CMK (cell line): ENCODE measurements at places on chromosomes 4 and X.

DNA sequence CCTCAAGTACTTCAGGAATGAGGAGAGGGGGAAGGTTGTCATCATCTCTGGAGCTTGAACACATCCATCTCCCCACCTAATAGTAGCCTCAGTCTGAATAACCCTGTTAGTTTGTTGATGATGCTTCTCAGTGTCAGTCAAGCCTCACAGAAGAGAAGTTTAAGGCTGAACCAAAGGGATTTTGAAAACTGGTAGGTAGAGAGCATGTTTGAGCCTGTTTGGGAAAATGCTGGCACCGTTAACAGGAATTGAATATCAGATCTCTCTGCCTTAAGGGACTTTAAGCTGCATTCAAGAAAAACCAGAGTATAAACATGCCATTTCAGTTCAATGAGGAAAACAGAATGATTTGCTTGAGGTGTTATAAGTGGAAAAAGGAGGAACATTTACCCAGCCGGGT, 73.1 kb downstream of the MAPK10 start:
- no peak for DNase-seq

- DNase-seq, result no peak
Observed at GRCh38 chr4:12211636-12212035, 782.9 kb upstream of the HS3ST1 start.

DNA sequence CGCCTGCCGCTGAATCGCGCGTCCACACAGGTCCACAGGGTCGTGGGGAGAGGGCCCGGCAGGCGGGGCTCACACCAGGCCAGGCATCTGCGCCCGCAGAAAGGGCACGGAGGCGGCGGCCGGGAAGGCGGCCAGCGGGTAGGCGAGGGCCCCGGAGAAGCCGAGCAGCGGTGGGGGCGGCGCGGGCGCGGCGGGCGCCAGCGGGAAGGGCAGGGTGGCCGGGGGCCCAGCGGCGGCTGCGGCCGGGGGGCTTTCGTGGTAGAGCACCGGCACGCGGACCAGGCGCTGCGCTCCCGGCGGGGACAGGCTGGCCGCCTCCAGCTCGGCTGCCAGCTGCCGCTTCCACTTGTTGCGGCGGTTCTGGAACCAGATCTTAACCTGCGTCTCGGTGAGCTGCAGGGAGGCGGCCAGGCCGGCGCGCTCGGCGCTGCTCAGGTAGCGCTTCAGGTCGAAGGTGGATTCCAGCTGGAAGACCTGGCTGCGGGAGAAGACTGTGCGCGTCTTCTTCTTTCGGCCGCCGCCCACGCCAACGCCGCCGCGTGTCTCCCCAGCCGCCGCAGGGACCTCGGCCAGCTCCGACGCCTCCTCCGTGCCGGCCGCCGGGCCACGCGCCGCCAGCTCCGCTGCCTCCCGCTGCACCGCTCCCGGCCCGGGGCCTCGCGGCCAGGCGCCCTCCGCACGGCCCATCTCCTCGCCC, 3.9 kb downstream of the HMX1 start:
- no peak for DNase-seq

- DNase-seq, result no peak
Observed at GRCh38 chrX:3690140-3690539, 23.3 kb downstream of the PRKX start.

DNA sequence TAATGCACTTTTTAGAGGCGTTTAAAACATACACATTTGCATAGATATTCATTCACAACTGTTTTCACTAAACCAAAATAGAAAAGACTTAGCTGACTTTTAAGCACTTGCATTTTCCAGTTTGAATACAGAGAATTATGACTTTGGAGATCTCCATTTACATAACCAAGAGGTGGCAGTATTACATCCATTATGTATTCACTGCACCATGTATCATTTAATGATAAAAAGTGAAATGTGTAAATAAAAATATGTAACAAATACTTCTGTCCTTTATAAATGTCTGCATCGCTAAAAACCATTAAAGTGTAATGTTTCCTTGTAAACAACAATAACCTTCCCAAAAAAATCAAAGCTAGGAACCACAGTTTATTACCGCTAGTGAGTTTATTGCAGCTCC, 413.2 kb downstream of the FGF13 start:
- DNase-seq, result no peak

GRCh38 chr4:189129044-189129694, 811.5 kb upstream of the FRG1 start:
- no peak for DNase-seq

DNA sequence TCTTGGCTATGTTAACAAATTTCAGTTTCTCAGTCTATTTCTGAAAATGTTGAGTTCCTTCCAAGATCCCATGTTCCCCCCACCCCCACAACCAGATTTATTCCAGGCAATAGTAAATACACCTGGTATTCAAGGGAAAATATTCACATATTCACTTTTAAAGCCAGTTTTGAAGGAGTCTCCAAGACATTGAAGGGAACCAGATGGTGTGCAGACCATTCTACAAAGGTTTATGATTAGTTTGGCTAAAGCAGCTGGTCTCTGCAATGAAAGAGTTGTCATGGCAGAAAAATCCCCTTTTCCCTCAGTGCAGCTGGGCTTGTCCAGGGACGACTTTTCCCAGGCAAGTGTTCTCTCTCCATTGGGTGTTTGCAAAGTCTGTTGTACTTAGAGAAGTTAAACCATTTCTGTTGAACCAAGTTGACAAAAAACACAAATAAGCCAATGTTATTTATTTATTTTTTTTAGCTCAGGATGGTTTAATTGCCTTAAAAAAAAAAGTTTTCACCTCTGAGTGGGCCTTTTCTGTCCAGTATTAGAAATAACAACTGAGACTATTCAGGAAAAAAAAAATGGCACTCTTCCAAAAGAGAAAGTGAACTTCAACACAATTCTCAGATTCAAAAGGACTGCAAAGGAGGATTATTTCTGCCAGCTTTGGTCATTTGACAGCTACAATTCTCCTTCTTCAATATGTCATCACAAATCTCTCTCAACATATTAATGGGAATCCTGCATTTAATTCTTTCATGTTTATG, 410.6 kb downstream of the IL1RAPL1 start:
- DNase-seq, result no peak

DNA sequence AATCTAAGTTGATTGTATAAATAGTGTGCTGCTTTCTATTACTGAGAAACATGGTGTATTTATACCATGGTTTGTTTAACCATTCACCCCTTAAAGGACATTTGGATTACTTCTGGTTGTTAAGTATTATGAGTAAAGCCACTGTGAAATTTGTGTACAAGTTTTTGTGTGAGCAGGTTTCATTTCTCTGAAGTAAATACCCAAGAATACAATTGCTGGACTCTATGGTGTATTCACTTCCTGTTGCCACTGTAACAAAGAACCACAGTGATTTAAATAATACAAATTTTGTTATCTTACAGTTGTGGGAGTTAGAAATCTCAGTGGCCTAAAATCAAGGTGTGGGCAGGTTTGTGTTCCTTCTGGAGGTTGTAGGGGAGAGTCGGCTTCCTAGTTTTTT, 869.6 kb downstream of the CCSER1 start:
- no peak for DNase-seq

DNA sequence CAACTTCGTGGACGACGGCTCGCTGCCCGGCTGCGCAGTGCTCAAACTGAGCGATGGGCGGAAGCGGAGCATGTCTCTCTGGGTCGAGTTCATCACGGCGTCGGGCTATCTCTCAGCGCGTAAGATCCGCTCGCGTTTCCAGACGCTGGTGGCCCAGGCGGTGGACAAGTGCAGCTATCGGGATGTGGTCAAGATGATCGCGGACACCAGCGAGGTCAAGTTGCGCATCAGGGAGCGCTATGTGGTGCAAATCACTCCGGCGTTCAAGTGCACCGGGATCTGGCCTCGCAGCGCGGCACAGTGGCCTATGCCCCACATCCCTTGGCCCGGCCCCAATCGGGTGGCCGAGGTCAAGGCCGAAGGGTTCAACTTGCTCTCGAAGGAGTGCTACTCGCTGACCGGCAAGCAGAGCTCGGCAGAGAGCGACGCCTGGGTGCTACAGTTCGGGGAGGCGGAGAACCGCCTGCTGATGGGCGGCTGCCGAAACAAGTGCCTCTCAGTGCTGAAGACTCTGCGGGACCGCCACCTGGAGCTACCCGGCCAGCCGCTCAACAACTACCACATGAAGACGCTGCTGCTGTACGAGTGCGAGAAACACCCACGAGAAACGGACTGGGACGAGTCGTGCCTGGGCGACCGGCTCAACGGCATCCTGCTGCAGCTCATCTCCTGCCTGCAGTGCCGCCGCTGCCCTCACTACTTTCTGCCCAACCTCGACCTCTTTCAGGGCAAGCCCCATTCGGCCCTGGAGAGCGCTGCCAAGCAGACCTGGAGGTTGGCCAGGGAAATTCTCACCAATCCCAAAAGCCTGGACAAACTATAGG, 1.5 kb downstream of the MAB21L2 start:
- DNase-seq, result no peak

DNA sequence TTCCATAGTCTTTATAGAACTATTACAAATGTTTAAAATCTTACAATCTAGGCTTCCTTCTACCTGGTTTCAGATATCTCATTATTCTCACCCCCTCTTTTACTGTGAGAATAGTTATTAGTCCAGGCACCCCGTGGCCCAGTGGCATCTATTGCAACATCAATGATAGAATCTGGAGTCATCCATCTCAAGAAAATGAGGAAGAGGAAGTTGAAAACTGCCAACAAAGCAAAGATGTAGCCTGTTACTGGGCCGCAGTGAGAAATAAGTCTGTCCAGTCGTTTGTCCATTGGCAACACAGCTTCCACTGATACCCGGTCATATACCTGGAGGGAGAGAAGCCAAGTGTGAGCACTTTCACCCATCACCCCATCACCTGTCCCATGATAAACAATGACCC, 6.0 kb upstream of the ASB11 start:
- DNase-seq, result no peak

GRCh38 chr4:151169900-151170299, 70.5 kb downstream of the RPS3A start:
- no peak for DNase-seq

DNA sequence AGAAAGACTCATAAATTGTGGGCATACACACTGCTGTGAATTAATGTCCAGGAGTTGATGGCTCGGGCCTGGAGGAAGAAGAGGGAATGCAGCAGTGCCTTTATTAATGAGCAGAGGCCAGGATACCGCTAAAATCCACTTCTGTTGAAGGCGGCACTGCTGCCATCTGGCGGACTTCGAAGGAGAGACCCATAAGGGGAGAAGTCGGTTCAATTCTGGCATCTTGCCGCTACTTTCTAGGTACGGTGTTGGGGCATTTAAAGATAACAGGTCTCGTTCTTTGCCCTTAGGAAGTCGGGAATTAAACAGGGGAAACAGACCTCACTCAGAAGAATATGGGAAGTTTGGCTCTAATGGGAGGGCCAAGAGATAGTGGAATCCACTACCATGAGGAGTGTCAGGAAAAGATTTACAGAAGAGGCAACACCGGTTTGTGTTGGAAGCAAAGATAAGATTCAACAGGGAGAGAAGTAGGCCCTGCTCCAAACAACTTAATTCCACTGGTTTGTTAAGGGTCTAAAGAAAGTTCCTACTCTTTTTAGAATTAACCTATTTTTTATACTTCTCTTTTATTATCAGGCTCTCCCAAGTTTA, 133.6 kb upstream of the GIMD1 start:
- no peak for DNase-seq
